ENCODE measurements at places on chromosomes 13 and 19.

GRCh38 chr19:18391509-18392075 is 5.6 kb downstream of the GDF15 start:
- no peak for DNase-seq

DNA sequence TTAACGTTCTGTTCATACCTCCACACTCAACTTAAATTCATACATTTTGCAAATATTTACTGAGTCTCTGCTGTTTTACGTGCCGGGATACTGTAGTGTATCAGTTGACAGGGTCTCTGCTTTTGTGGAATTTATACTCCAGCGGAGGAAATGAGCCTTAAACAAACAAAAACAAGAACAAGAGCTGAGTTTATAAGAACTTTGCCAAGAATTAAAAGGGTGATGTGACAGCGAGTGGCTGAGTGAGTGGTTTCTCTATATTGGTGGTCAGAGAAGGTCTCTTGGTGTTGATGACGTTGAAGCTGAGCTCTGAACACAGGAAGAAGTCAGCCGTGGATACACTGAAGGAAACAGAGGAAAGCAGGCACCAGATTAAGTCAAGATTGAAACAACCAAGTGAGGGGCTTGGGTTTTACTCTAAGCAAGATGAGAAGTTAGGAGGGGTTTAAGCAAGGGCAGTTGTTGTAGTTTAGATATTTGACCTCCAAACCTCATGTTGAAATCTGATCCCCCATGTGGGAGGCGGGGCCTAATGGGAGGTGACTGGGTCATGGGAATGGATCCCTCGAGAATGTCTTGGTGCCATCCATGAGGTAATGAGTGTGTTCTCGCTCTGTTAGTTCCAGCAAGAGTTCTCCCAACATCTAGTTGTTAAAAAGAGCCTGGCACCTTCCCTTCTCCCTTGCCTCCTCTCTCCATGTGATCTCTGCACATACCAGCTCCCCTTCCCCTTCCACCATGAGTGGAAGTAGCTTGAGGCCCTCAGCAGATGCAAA is 248.3 kb downstream of the DCLK1 start:
- peak; percentile 5 for DNase-seq

DNA sequence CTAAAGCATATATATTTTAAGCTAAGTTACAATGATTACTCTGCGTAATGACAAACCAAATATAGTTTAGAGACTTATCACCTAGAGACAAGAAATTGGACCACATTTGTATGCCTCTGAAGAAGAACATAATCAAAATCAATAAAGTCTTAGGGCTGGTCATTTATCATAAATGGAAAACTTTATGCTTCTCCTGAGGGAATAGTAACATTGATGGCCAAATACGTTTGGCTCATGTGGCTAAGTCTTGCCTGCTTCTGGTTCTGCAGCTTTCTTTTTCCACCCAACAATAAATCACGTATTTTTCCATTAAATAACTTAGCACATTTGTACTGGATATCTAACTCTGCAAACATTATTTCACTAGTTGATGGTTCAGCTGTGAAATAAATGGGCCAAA is 458.4 kb downstream of the SLITRK1 start:
- no peak for DNase-seq

DNA sequence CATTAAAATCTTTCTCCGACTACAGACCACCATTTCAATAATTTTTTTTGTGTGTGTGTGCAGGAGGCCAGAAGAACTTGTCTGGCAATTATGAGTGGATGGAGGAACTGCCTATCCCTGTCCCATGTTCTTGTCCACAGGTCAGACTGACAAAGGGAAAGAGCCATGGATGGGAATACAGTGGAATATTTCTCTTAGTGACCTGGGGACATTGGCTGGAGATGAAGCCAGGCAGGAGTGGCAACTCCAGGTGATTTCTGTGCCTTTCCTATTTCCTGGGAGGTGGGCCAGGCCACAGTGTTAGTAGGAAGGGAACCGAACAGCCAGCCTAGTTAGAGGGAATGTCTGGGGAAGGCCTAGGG is 3.7 kb downstream of the PSG9 start:
- no peak for DNase-seq

GRCh38 chr13:84380866-84381265 is 498.6 kb upstream of the SLITRK1 start:
- no peak for DNase-seq

GRCh38 chr13:96816261-96816660 is 178.0 kb downstream of the OXGR1 start:
- no peak for DNase-seq

- DNase-seq, result peak; percentile 12
These were observed 1.3 kb upstream of the ZSCAN22 start for GRCh38 chr19:58325311-58326022.

GRCh38 chr19:15897026-15897737 is 692 bp downstream of the CYP4F2 start:
- no peak for DNase-seq

DNA sequence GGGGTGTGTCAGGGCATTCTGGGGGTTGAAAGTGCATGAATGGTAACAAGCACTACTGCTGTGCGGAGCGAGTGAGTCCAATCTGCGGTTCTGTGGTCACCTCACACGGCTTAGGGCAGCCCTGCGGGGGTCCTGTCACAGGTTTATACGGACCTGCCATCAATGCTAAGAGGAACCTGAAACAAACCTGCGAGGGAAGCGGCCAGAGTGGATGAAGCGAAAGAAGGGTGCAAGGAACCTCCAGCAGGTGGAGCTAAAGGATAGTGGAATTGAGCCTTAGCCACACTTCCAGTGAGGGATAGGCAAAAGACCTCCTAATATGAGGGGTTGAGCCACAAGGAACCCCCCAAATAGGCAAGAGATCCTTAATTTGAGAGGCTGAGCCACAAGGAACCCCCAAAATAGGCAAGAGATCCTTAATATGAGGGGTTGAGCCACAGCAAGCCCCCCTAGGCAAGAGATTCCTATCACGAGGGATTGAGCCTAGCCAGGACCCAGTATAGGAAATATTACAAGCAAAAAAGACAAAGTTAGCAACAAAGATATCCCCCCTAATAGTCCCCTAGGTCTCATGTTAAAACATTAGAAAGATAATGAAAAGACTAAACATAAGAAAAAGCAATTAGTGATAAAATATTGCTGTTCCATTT is 6.3 kb upstream of the ZNF69 start:
- peak; percentile 68 for DNase-seq

Data from mesenchymal stem cell (in vitro differentiated cells and primary cell).